ENCODE measurements at places on chromosomes 3 and 15. TPM values are rescaled to one million over a fixed set of nuclear protein-coding genes. Genes with fewer than 3 reads are reported as not detected.
A peak's percentile ranks its signal among the peaks of the same experiment; 100 is the strongest.

- peak; percentile 65 for DNase-seq
Measured at GRCh38 chr15:98442379-98442833, 205.9 kb upstream of the IGF1R start.

DNA sequence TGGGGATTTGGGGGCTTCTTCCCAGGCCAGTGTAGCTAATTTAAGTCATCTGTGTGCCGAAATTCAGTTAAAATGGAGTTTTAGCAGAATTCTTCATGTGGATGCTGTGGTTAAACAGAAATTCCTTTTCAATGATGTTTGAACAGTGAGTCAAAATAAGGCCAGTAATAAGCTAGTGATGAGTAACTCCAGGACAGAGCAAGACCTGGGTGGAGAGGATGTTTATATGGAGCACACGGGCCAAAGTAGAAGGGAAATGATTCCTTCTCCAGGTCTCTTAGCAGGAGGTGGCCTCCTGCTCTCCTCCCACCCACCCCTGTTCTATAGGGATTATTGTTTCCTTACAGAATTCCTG is 31.9 kb upstream of the UACA start:
- no peak for DNase-seq

DNA sequence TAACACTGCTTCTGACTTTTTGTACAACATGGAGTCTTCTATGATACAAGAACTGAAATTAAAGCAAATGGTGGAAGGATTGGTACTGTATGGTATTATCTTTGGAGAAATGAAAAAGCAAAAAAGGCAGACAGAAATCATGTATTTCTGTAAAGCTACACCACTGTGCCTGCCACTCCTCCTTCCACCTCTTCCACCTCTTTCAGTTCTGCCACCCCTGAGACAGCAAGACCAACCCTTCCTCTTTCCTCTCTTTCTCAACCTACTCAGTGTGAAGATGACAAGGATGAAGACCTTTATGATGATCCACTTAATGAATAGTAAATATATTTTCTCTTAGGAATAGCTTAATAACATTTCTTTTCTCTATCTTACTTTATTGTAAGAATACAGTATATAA is 57.0 kb downstream of the CD200 start:
- DNase-seq, result no peak

- no peak for DNase-seq
Measured at GRCh38 chr15:68479406-68479805, 47.4 kb upstream of the ITGA11 start.

DNA sequence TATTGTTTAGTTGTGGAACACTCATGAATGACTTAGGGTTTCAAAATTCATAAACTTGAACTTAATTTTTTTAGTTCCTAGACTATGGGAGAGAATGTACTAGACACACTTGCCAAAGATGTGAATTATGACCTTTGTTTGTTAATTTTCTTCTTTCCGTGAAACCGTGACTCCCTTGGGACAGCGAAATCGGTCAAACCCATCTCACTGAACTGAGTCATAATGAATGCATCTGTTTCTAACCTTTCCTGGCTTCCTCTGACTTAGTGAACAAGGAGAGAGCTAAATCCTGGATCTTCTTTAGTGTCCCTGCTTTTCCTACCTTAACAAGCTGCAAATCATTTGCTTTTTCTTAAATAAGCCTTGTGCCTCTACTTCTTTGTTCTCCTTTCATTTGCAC is 85.5 kb downstream of the LARS2 start:
- DNase-seq, result no peak

GRCh38 chr15:85423256-85423655 is 42.9 kb downstream of the AKAP13 start:
- DNase-seq, result no peak

DNA sequence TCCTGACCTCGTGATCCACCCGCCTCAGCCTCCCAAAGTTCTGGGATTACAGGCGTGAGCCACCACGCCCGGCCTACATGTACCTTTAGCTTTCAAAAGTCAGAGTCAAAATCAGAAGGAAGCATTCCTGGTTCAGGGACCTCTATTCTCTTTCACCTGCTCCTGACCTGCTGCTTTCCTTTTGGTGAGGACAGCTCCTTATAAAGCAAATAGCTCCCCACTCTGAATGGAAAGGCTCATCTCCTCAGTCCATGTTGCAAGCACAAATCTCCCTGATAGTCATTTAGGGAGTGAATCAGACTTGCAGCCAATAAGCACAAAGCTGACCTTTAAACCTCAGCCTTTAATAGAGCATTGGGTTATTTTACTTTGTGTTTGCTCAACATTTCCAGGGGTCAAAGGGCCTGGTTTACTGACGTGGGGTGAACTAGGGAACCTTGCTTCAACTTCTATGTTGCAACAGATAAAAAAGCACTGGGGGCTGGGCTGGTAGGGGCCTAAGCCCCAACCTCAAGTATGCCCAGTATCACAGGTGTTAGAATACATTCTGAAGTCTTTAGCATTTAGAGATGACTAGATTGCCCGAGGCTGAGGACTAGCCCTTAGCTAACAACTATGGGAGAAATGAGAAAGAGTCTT is 43.1 kb downstream of the THRB start:
- DNase-seq, result no peak

DNA sequence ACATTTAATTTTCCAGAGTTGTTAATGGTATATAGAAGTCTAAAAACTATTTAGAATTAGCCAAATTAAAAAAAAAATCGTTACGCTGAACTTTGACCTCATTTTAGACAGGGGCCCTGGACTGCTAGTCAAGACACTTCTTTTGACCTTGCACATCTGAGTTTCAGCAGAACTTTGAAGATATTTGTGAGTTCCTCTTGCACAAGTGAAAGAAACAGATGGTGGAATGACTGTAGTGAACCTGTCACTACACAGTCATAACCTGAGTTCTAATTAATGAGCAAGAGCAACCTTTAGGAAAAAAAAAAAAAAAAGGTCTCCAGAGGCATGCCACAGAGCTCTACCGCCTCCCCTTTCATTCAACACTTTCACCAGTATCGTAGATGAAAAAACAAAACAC is 5.3 kb downstream of the MYO5C start:
- no peak for DNase-seq

The CCDC9B gene
- 0.76 TPM for total RNA-seq

The SEMA5B gene
- not detected for total RNA-seq
